ENCODE measurements at places on chromosomes 2 and 18.

DNA sequence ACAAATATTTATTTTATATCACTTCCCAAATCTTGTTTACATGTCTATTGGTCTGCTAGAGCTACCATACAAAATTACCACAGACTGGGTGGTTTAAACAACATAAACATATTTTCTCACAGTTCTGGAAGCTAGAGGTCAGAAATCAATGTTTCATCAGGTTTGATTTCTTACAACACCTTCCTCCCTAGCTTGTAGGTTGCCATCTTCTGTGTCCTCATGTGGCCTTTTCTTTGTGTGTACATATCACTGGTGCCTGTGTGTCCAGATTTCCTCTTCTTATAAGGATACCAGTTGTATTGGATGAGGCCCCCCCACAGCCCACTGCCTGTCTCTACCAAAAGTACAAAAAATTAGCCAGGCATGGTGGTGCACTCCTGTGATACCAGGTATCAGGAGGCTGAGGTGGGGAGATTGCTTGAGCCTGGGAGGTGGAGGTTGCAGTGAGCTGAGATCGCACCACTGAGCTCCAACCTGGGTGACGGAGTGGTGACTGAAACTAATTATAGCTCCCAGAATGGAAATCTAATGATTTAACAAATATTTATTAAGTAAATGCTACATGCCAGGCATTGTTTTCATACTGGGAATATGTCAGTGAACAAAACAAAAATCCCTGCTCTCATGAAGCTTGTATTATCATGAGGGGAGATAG, 13.6 kb downstream of the EML4 start:
- DNase-seq = no peak

- DNase-seq = no peak
These were observed 325.2 kb downstream of the CYP26B1 start for GRCh38 chr2:71822463-71822862.

- DNase-seq = peak; percentile 11
These were observed at the start of gene BCL2 for GRCh38 chr18:63319383-63320122. Gene BCL2 (minus strand): TSS chr18:63319769.

DNA sequence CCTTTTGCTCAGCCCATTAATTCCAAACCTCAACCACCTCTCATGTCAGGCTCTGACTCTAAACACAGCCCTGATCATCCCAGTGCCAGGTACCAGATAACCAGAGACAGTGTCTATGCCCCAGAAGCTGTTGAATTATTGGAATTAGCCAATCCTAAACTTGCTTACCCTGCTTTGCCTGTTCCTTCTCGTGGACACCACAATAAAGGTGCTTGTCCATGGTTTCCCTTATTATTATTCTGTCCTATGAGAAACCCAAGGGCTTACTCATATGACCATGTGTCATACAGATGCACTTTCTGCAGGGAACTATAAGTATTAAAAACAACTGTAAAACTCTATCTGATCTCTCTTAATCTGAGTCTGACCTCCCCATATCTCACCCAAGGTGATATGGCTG, 2193.8 kb upstream of the PIK3C3 start:
- DNase-seq = no peak

DNA sequence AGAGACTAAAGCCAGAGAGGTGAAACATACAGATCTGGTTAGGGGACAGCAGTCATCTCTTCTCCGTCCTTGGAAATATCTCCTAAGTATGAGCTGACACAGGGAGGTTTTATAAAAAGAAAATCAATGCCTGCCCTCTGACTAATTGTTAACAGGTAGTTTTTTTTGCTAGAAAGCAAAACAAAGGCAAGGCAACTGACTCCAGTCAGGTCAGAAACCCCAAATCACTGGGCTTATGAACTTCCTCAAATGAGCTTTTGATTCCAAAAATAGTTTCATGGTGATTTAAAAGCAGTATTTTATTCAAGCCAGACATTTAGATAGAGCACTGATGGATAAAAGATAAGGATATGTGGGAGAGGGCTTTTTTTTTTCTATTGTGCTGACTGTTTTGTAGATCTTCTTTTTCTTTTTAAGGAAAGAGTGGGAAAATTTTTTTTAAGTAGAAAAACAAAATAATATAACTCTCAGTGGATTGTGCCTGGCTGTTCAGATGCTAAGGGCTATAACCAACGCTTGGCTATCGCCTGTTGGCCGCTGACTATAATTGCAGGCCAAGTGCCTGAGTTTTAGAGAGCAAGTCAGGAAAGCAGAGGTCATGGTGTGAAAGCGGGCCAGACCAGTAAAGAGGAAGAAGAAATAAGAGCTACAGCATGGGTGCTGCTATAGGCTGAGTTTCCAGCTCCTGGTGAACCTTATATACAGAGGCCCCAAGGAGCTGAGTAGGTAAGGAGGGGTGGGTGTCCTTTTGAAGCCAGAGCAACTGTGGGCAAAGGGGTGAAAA, 44.9 kb downstream of the MRPL35 start:
- DNase-seq = no peak

DNA sequence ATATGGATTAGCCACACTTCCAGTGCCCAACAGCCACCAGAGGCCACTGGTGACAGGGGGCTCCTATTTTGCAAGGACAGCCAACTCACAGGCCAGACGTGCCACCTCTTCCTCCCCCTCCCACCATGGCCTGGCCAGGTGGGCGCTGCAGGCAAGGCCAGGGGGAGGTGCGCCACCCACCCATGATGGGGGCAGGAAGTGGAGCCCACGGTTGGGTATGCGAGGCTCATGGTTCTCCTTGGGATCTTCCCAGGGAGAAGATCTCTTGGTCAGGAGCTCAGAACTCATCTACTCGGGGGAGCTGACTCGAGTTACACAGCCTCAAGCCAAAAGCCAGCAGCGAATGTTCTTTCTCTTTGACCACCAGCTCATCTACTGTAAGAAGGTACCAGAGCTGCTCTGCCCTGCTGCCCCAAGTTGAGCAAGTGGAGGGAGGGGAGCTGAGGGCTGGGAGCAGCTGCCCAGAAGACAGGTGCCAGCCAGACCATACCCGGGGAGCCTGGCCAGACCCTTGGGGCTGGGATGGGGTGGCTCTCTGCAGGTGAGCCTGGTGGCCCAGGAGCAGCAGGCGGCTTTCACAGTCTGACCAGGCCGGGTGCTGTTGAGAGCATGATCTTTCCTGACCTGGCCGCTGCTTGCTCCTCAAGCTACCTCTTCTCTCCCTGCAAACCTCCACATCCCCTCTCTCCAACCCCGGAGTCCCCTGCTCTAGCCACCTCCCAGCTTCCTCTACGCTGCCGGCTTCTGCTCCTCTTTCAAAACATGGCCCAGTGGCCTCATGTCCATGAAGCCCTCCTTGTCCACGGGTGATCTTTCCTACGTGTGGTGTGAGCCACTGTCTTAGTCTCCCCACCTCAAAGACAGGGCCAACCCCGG, 49.8 kb downstream of the FAM168B start:
- no peak for DNase-seq

GRCh38 chr2:29012211-29012681, 31.1 kb downstream of the TOGARAM2 start:
- DNase-seq = peak; percentile 13

- DNase-seq = no peak
These were observed 33.5 kb downstream of the PDE1A start for GRCh38 chr2:182393270-182393760.

DNA sequence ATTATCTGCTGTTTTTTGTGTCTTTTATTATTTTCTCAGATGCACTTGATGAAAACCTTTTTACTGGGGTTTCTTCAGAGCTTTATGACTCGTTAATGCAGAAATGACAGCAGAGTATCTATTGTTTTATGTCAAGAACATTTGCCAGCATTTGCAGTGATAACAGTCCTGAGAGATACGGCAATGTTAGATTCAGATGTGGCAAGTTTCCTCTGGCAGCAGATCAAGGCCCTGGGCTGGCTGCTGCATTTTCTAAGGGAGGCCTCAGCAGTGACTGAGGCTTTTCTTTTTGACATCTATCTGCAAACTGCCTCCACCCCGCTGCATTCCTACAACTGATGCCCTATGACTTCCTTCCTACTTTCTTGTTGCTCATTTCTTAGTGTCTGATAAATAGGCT, 40.2 kb downstream of the EFEMP1 start:
- no peak for DNase-seq

DNA sequence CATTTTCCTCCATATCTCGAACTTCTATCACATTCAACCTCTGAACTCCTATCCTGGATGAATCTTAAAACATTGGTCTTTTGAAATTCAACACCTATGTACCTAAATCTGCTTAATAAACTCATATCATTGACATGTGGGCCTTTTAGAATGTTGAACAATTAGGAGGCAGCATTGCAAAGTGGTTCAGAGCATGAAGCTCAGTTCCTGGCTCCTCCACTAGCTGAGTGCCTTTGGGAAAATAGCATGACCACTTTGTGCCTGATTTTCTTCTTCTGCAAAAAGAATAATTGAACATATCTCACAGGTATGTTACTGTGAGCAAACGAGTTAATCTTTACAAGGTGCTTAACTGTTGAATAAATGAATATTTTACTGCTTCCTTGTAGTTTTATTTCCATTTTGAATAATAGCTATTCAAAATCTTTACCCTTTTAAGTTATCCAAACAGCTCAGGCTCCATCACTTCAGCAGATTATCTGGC, 14.3 kb upstream of the ITPRID2 start:
- no peak for DNase-seq

GRCh38 chr2:203600286-203600685, 65.2 kb upstream of the RAPH1 start:
- no peak for DNase-seq

DNA sequence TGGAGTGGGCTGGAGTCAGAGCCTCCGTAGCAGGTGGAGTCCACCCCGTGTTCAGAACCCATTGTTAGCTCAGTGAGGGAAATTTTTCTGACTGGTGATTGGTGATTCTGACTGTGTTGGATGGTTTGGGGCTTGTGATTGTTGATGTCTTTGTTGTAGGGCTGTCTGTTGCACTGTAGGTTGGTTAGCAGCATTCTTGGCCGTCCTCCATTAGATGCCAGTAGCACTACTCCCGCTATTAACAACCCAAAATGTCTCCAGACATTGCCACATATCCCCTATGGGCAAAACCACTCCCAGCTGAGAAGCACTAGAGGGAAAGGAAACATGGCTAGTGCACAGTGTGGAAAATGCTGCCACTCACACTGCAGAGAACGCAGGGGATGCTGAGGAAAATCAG, 51.7 kb downstream of the ARMC9 start:
- no peak for DNase-seq

- DNase-seq = no peak
These were observed 84.1 kb downstream of the BOD1L2 start for GRCh38 chr18:57230861-57231585.

DNA sequence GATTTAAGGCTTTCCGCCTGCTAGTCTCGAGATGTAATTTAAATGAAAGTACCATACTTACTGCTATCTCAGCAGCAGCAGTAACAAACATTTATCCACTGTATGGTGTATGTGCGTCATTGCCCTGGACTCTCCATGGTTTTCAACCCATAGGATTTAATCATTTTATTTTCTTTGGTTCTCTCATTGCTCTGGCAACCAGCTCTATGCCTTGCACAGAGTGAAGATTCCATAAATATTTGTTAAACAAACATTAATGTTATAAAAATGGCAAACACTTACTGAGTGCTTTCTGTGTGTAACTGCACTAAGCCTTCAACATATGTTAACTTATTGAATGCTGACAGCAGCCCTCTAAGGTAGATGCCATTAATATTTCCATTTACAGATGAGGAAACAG, 1.3 kb upstream of the LMAN1 start:
- DNase-seq = no peak

DNA sequence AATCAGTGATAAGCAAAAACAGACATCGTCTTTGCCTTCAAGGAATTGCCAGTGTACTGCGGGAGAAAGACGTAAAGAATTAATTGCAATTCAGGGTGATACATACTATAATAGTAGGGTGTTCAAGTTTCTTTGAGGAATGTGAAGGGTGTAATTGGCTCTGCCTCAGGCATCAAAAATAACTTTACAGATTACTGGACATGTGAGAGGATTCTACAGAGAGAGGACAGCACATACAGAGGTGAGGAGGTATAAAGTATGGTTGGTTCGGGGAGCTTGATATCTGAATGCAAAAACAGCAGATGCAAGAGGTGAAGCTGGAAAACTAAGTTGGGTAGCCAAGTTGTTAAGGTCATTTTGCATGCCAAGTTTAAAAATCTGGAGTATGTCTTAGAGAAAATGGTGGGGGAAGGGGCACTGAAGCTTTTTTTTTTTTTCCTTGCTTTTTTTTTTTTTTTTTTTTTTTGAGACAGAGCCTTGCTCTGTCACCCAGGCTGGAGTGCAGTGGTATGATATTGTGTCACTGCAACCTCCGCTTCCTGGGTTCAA, 227.5 kb upstream of the FOSL2 start:
- DNase-seq = no peak

GRCh38 chr2:136327162-136327852, 209.4 kb upstream of the CXCR4 start:
- DNase-seq = peak; percentile 39

- no peak for DNase-seq
These were observed 85.6 kb upstream of the TSPYL6 start for GRCh38 chr2:54341656-54342055.

DNA sequence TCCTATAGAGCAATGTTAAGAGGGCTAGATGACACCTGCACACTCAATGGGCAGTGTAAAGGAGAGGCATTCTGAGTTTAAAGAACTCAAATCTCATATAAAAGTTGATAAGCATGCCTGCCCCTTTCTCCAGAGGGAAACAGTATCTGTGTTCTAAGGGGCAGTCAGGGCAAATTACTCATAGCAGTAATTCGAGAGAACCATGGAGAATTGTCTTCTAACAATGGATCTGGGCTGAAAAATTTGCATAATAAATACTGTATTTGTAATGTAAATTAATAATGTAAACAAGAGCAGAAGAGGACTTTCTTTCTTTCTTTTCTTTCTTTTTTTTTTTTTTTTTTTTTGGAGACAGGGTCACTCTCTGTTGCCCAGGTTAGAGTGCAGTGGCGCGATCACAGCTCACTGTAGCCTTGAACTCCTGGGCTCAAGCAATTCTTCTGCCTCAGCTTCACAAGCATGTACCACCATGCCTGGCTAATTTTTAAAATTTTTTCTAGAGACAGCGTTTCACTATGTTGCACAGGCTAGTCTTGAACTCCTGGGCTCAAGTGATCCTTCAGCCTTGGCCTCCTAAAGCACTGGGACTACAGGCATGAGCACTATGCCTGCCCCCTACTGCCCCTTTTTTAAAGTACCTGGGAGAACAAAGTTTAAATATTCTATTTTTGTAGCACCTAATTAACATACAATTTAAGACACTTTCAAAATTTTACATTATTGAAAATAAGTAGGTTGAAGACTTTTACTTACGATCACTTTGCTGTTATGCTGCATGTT, 70.6 kb downstream of the OTX1 start:
- no peak for DNase-seq

GRCh38 chr2:57726294-57726693, 320.3 kb upstream of the VRK2 start:
- no peak for DNase-seq

GRCh38 chr2:127778447-127778846, 32.5 kb downstream of the WDR33 start:
- DNase-seq = no peak

- no peak for DNase-seq
These were observed 87.2 kb downstream of the SMAD7 start for GRCh38 chr18:48863432-48864065.

DNA sequence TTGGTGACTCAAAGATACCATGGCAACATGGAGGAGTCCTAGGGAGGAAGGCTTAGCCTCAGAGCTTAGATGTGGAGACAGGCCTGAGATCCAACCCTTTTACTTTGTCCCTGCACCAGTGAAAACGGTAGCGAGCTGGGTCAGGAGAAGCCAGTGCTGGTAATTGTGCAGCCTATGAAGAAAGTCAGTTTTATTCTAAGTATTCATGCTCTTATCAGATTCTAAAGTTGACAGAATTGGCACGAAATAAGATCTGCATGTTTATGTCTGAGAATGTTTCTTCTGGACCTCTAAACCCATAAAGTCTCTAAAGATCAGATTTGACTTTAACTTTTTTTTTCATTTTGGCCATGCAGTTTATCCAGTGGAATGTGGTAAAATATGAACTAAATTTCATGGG, 93.8 kb downstream of the SCG2 start:
- DNase-seq = no peak

Measured in stimulated activated CD8-positive, alpha-beta memory T cell treated with anti-CD3 and anti-CD28 coated beads, Interleukin-12 subunit alpha, Interleukin-12 subunit beta, amount 100 ng/mL, for 4 hours (primary cell).